ENCODE measurements at places on chromosomes 6 and 20. TPM values are rescaled to one million over a fixed set of nuclear protein-coding genes. Genes with fewer than 3 reads are reported as not detected.

Gene SCAND1
- 63.6 TPM for total RNA-seq

Gene OTOR
- total RNA-seq: not detected

Gene SEL1L2
- total RNA-seq: not detected

Gene FNDC1
- total RNA-seq: not detected

Gene RAD21L1
- 0.27 TPM for total RNA-seq

Gene CGA
- total RNA-seq: not detected

Gene MUC22
- total RNA-seq: not detected

Gene LHFPL5
- not detected for total RNA-seq

Gene OR2B6
- total RNA-seq: not detected

Gene ZC2HC1B
- total RNA-seq: not detected

- peaks cover 2% of the 10 kb centered on the region for H3K27me3 ChIP-seq
- H3K36me3 ChIP-seq: no peaks in the 10 kb centered on the region
- no peaks in the 10 kb centered on the region for H3K4me1 ChIP-seq
- no peak overlapping the region for H3K27ac ChIP-seq
- H3K4me3 ChIP-seq: no peak overlapping the region
Observed at GRCh38 chr20:20174089-20174835, 121.9 kb downstream of the CFAP61 start.

- H3K36me3 ChIP-seq: peaks cover 6% of the 10 kb centered on the region
- H3K4me3 ChIP-seq: no peak overlapping the region
- H3K4me1 ChIP-seq: peaks cover 11% of the 10 kb centered on the region
- no peak overlapping the region for H3K27ac ChIP-seq
- peaks cover 8% of the 10 kb centered on the region for H3K27me3 ChIP-seq
Observed at GRCh38 chr20:43991982-43992381, 77.3 kb downstream of the TOX2 start.

GRCh38 chr20:49219924-49220831 lies 962 bp downstream of the DDX27 start:
- DNase-seq: no peak
- H3K27ac ChIP-seq: peak overlapping the region; percentile 98
- H3K4me1 ChIP-seq: peaks cover 20% of the 10 kb centered on the region
- H3K4me3 ChIP-seq: peak overlapping the region; percentile 93

DNA sequence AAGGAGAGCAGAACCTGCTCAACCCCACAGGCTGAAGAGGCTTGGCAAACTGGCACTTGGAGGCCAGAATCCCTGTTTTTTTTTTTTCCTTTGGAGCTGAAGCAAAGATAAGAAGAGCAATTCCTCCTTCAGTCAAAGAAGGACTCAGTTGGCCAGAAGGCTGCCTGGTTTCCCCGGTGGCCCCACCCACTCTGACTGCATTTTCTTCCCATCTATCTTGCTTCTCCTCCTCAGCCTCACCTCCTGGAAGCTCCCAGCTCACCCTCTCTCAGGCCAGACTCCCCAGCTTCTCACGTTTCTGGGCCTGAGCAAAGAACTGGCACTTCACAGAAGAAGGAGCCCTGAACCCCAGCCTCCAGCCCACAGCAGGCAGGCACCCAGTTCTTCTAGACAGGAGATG lies 2.4 kb downstream of the LRFN2 start:
- H3K27me3 ChIP-seq: peaks cover 39% of the 10 kb centered on the region
- no peak for DNase-seq
- H3K4me3 ChIP-seq: no peak overlapping the region

DNA sequence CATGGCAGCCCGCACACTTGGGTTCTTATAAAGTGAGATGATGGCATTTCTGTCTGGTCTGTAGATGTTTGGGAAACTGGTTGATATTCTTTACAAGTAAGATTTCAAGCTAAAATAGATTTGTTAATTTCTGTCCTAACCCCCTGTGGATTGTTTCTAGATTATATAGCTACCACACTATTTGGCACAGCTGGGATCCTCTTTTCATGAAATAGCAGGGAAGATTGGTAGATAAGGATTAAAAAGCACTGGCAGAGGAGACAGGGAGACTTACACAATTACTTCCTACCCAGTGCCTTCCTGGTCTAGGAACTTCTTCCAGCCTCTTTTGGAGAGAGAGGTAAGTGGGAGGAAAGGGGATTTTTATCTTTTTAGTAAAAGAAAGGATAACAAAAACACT lies 13.2 kb upstream of the ATXN1 start:
- DNase-seq: no peak
- H3K27me3 ChIP-seq: peaks cover 2% of the 10 kb centered on the region
- no peak overlapping the region for H3K27ac ChIP-seq
- H3K4me3 ChIP-seq: no peak overlapping the region
- H3K4me1 ChIP-seq: peaks cover 23% of the 10 kb centered on the region

- peak overlapping the region; percentile 66 for H3K4me3 ChIP-seq
- no peak overlapping the region for H3K27ac ChIP-seq
- peak; percentile 44 for DNase-seq
- no peaks in the 10 kb centered on the region for H3K36me3 ChIP-seq
- H3K4me1 ChIP-seq: peaks cover 26% of the 10 kb centered on the region
Observed at GRCh38 chr6:37696841-37697662, 631 bp downstream of the MDGA1 start.

- no peak overlapping the region for H3K4me3 ChIP-seq
- no peaks in the 10 kb centered on the region for H3K36me3 ChIP-seq
- H3K27me3 ChIP-seq: peaks cover 5% of the 10 kb centered on the region
- H3K27ac ChIP-seq: peak overlapping the region; percentile 70
- no peak for DNase-seq
Observed at GRCh38 chr6:85405175-85405852, 44.6 kb upstream of the NT5E start.

DNA sequence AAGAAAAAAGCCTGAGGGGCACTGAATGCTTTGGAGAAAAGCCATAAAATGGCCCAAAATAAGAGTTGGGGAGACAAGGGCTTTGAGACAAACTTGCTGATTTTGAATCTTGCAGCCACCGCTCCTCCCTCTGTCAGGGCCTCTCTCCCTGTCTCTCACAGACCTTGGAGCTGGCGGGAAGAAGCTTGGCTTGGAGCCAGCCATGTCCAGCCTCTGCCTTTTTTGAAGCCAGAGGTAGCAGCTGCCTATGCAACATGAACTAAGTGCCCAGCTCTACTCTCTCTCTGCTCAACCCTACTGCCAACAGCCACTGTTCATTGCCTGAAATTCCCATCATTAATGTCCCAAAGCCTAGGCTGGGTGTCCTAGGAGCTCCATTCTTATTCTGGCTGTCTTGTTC lies 63.7 kb upstream of the CTNNBL1 start:
- H3K27ac ChIP-seq: no peak overlapping the region
- H3K4me3 ChIP-seq: no peak overlapping the region
- peaks cover 27% of the 10 kb centered on the region for H3K27me3 ChIP-seq
- H3K36me3 ChIP-seq: no peaks in the 10 kb centered on the region

- H3K27me3 ChIP-seq: peaks cover 20% of the 10 kb centered on the region
- peak overlapping the region; percentile 78 for H3K4me3 ChIP-seq
- no peaks in the 10 kb centered on the region for H3K36me3 ChIP-seq
- peaks cover 22% of the 10 kb centered on the region for H3K4me1 ChIP-seq
- H3K27ac ChIP-seq: peak overlapping the region; percentile 61
Observed at GRCh38 chr20:11891077-11891775, 26.5 kb upstream of the BTBD3 start.

GRCh38 chr20:3547906-3548305 lies 77.1 kb downstream of the ATRN start:
- no peaks in the 10 kb centered on the region for H3K27me3 ChIP-seq
- no peaks in the 10 kb centered on the region for H3K4me1 ChIP-seq
- H3K4me3 ChIP-seq: no peak overlapping the region
- H3K36me3 ChIP-seq: peaks cover 2% of the 10 kb centered on the region
- no peak overlapping the region for H3K27ac ChIP-seq
- no peak for DNase-seq

GRCh38 chr6:113011389-113011788 lies 664.3 kb downstream of the RFPL4B start:
- H3K4me1 ChIP-seq: no peaks in the 10 kb centered on the region
- no peak for DNase-seq
- H3K27ac ChIP-seq: no peak overlapping the region
- no peaks in the 10 kb centered on the region for H3K36me3 ChIP-seq

DNA sequence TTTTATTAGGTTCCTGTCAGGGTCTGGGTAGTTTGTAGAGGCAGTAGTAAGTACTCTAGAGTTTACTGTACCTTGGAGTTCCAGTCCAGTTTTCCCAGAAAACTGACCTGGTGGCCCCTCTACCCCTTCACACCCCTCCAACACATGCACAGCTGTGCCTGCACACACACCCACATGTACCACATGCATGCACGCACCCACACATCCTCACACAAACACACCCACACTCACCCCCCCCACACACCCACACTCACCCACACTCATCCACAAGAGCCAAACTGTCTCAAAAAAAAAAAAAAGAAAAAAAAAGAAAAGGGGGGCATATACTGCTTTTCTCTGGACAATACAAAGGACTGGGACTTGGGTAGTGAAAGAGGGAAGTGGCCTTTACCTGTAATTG lies 570.5 kb downstream of the QKI start:
- no peaks in the 10 kb centered on the region for H3K4me1 ChIP-seq
- no peaks in the 10 kb centered on the region for H3K36me3 ChIP-seq
- H3K27me3 ChIP-seq: no peaks in the 10 kb centered on the region
- no peak for DNase-seq
- no peak overlapping the region for H3K4me3 ChIP-seq
- no peak overlapping the region for H3K27ac ChIP-seq

- H3K27me3 ChIP-seq: no peaks in the 10 kb centered on the region
- H3K27ac ChIP-seq: no peak overlapping the region
- H3K36me3 ChIP-seq: no peaks in the 10 kb centered on the region
- H3K4me3 ChIP-seq: no peak overlapping the region
- no peaks in the 10 kb centered on the region for H3K4me1 ChIP-seq
- no peak for DNase-seq
Observed at GRCh38 chr6:169158174-169158573, 95.5 kb downstream of the THBS2 start.

- H3K27ac ChIP-seq: no peak overlapping the region
- H3K27me3 ChIP-seq: no peaks in the 10 kb centered on the region
- no peak overlapping the region for H3K4me3 ChIP-seq
- peaks cover 26% of the 10 kb centered on the region for H3K4me1 ChIP-seq
- H3K36me3 ChIP-seq: peaks cover 7% of the 10 kb centered on the region
- no peak for DNase-seq
Observed at GRCh38 chr6:11418290-11418905, 119.2 kb upstream of the TMEM170B start.

GRCh38 chr6:91155129-91155785 lies 568.4 kb upstream of the MAP3K7 start:
- no peaks in the 10 kb centered on the region for H3K36me3 ChIP-seq
- no peak overlapping the region for H3K4me3 ChIP-seq
- DNase-seq: no peak

DNA sequence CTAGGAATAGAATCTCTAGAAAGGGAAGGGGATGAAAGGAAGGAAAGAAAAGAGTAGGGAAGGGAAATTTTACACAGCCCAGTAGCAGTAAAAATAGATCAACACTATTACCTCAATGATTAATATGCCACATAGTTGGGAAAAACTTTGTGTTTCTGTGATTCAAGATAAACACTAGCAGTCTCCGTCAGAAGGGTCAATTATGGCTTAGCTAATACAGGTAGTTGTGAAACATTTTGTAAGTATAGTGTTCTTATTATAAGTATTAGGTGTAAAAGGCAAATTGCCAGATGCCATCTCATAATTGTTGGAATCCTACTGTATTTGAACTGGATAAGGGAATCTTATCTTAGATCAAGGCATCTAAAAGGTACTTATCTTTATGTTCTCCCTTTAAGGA lies 165.7 kb downstream of the MTFR2 start:
- H3K27me3 ChIP-seq: no peaks in the 10 kb centered on the region
- no peaks in the 10 kb centered on the region for H3K4me1 ChIP-seq
- no peak for DNase-seq
- no peak overlapping the region for H3K4me3 ChIP-seq
- H3K27ac ChIP-seq: no peak overlapping the region

GRCh38 chr20:41133709-41134361 lies 3.5 kb upstream of the PLCG1 start:
- peak overlapping the region; percentile 46 for H3K27ac ChIP-seq
- peaks cover 41% of the 10 kb centered on the region for H3K4me1 ChIP-seq
- peak; percentile 39 for DNase-seq

- H3K4me3 ChIP-seq: no peak overlapping the region
- no peaks in the 10 kb centered on the region for H3K4me1 ChIP-seq
Observed at GRCh38 chr6:96809119-96809518, 28.2 kb downstream of the GPR63 start.

DNA sequence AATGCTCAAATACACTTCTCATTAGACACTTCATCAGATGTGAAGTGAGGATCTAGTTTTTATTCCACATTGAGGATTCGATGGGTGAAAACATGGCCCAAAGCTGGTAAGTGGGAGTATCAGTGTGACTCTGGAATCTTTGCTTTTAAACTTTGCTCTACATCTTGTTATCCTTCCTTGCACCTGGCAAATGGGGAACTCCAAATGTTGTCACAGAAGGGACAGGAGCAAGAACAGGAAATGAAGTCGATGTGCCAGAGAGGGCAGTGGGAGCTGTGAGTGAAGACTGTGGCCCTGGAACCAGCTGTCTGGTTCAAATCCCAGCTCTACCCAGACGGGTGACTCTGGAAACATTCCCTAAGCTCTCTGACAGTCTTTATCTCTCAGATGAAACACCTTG lies 86.7 kb upstream of the AGPAT4 start:
- no peak for DNase-seq
- peaks cover 7% of the 10 kb centered on the region for H3K4me1 ChIP-seq
- H3K27me3 ChIP-seq: no peaks in the 10 kb centered on the region
- no peak overlapping the region for H3K27ac ChIP-seq
- peaks cover 2% of the 10 kb centered on the region for H3K36me3 ChIP-seq
- H3K4me3 ChIP-seq: no peak overlapping the region

- no peaks in the 10 kb centered on the region for H3K36me3 ChIP-seq
- no peaks in the 10 kb centered on the region for H3K4me1 ChIP-seq
- no peaks in the 10 kb centered on the region for H3K27me3 ChIP-seq
Observed at GRCh38 chr6:100209323-100210136, 215.5 kb upstream of the MCHR2 start.

DNA sequence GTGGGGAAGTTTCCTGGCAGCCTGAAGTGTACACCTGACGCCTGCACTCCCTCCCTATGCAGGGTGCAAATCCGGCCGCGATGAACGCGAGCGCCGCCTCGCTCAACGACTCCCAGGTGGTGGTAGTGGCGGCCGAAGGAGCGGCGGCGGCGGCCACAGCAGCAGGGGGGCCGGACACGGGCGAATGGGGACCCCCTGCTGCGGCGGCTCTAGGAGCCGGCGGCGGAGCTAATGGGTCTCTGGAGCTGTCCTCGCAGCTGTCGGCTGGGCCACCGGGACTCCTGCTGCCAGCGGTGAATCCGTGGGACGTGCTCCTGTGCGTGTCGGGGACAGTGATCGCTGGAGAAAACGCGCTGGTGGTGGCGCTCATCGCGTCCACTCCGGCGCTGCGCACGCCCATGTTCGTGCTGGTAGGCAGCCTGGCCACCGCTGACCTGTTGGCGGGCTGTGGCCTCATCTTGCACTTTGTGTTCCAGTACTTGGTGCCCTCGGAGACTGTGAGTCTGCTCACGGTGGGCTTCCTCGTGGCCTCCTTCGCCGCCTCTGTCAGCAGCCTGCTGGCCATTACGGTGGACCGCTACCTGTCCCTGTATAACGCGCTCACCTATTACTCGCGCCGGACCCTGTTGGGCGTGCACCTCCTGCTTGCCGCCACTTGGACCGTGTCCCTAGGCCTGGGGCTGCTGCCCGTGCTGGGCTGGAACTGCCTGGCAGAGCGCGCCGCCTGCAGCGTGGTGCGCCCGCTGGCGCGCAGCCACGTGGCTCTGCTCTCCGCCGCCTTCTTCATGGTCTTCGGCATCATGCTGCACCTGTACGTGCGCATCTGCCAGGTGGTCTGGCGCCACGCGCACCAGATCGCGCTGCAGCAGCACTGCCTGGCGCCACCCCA lies 1.2 kb downstream of the GPR6 start:
- no peaks in the 10 kb centered on the region for H3K36me3 ChIP-seq
- no peaks in the 10 kb centered on the region for H3K4me1 ChIP-seq
- H3K27me3 ChIP-seq: peaks cover 35% of the 10 kb centered on the region
- no peak overlapping the region for H3K4me3 ChIP-seq
- DNase-seq: no peak
